ENCODE measurements at places on chromosomes 2 and 18.

- no peak for DNase-seq
These were observed 18.2 kb downstream of the DBI start for GRCh38 chr2:119384971-119385370.

DNA sequence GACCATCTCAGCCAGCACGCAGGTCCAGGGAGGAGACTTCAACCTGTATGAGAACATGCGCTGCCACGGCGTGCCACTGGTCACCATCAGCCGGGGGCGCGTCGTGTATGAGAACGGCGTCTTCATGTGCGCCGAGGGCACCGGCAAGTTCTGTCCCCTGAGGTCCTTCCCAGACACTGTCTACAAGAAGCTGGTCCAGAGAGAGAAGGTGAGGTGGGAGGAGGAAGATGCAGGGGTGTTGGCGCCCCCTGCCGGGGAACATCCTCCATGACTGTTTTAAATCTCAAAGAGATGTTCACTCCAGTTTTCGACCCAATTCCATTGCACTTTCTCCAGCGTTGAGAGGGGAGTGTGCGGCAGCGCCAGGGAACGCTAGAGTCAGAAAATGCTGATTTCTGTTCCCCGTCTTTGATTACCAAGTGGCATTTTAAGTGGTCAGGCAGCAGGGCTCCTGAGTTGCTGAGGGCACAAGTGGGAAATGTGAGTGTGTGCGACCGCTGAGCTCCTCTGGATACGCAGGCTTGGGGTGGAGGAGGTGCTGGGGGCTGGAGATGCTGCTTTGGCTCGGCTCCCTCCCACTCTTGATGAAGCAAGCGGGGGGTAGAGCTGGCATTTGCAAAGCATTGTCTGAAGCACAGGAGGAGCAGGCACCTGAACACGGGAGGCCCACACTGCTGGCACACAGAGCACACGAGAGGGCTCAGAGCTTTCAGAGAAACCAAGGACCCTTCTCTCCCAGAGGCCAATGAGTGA is 27.7 kb upstream of the MAPRE3 start:
- peak; percentile 19 for DNase-seq

GRCh38 chr2:196259507-196260481 is 88.4 kb upstream of the STK17B start:
- peak; percentile 55 for DNase-seq

- no peak for DNase-seq
These were observed 27.7 kb upstream of the TRAPPC8 start for GRCh38 chr18:31970617-31971016.

DNA sequence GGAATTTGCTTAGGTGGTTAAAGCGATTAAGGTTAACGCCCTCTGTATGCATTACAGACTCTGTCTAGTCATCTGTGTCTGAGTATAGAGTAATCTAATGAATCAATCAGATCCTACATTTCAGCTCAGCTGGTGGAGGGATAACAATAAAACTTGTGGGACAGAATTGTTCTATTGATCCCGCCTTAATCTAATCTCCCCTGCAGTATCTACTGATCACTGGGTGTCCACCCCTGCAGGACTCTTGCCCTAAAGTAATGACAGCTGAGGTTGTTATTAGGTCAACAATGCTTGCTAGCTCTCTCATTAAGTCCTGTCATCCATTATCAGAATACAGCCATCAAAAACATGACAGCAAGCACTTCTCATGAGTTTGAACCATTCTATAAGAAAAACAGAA is 462.6 kb upstream of the TMEFF2 start:
- no peak for DNase-seq

Data from astrocyte of the cerebellum (primary cell).